ENCODE measurements at places on chromosomes 5 and 9. TPM values are rescaled to one million over a fixed set of nuclear protein-coding genes. Genes with fewer than 3 reads are reported as not detected.

The TARS1 gene
- 78.7 TPM for total RNA-seq

The SOX30 gene
- 0.48 TPM for total RNA-seq

The CDKN2A gene
- total RNA-seq, result 1.7 TPM

DNA sequence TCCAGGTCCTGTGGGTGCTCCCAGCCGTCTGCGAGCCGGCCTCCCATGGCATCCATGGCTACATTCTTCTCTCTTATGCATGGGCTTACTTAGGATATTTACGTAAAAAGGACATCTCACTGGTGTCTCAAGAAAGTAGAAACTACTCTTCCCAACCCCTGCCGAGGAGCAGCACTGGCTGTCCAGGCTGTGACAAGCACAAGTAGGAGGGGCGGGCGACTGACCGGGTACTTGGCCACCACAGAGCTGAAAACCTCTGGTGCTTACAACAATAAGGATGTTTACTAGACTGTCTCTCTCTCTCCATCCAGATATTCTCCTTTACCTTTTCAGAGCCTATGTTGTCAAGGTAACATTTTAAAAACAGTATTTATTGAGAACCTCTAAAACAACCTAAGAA is 56.3 kb upstream of the TBC1D9B start:
- no peak for DNase-seq

GRCh38 chr5:168578006-168578405 is 1.2 kb downstream of the PANK3 start:
- DNase-seq, result no peak

- DNase-seq, result no peak
These were observed 4.8 kb downstream of the ATP6V1G1 start for GRCh38 chr9:114592356-114592755.

DNA sequence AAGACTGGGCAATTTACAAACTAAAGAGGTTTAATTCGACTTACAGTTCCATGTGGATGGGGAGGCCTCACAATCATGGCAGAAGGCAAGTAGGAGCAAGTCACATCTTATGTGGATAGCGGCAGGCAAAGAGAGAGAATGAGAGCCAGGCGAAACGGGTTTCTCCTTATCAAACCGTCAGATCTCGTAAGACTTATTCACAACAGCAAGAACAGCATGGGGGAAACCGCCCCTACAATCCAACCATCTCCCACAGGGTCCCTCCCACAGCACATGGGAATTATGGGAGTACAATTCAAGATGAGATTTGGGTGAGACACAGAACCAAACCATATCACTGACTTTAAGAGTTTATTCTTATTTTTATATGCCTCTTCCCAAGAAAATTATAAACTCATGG is 60.3 kb downstream of the RFK start:
- no peak for DNase-seq

DNA sequence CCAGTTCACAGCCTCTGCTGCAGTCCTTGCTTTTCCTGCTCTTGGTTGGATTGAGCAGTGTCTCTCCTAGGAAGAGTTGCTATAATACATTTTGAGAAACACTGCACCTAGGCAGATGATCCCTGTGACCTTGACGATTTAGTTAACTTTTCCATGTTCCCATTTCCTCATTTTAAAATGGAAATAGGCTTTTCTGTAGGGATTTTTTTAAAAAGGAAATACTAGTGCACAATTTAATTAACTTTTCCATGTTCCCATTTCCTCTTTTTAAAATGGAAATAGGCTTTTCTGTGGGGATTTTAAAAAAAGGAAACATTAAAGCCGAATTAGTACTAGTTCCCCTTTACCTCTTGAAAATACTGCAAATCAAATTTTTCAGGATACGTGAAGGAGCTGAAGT is 4.7 kb downstream of the ATP6V0E1 start:
- DNase-seq, result no peak

DNA sequence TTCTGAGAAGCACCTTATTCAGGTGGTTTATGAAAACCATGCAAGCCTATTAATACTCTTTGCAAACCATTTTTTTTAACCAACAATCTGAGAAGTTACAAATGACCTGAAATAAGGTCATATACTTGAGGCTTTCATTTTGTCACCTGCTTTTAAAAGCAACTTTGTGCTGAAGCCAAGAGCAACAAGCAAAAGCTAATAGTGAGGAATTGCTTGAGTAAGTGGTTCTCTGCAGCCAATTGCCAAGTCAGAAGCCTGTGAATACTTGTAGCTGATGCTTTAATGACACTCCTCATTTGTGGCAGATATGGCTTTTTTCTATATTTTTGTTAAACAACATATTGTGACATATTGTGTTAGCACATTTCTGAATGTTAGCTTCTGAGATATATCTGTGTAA is 126.7 kb upstream of the ZNF608 start:
- no peak for DNase-seq

DNA sequence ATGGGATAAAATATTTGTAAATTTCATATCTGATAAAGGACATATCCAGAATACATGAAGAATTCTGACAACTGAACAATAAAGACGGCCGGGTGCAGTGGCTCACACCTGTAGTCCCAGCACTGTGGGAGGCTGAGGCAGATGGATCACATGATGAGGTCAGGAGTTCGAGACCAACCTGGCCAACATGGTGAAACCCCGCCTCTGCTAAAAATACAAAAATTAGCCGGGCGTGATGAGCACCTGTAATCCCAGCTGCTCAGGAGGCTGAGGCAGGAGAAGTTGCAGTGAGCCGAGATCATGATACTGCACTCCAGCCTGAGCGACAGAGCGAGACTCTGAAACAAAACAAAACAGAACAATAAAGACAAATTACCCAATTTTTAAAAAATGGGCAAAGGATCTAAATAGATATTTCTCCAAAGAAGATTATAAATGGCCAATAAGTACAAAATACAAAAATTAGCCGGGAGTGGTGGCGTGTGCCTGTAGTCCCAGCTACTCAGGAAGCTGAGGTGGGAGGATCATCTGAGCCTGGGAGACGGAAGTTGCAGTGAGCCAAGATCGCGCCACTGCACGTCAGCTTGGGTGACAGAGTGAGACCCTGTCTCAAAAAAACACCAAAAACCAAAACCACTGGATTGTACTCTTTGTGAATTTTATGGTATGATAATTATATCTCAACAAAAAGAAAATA is 9.6 kb upstream of the NSD1 start:
- no peak for DNase-seq

GRCh38 chr9:94687451-94687850 is 39.0 kb upstream of the AOPEP start:
- no peak for DNase-seq

GRCh38 chr5:74360535-74361210 is 279.9 kb downstream of the ENC1 start:
- no peak for DNase-seq

DNA sequence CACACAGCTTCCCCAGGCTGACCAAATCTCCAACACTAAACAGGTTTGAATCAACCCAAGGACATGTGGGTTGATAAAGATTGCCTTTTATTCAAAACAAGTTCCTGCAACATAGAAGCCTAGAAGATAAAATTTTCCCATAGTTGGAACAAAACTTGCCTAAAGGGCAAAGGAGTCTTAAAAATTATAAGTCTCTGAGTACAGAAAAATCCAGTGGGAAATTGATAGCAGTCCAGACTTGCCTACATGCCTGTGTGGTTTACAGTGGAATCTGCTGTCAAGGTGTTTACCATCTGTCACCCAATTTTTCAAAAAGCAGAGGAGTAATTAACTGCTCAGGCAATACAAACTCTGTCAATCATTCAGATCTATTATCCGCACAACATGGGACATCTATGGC is 168.2 kb downstream of the PPP2R2B start:
- DNase-seq, result no peak

The SLC34A3 gene
- total RNA-seq, result not detected

The SWI5 gene
- total RNA-seq, result 17.7 TPM

DNA sequence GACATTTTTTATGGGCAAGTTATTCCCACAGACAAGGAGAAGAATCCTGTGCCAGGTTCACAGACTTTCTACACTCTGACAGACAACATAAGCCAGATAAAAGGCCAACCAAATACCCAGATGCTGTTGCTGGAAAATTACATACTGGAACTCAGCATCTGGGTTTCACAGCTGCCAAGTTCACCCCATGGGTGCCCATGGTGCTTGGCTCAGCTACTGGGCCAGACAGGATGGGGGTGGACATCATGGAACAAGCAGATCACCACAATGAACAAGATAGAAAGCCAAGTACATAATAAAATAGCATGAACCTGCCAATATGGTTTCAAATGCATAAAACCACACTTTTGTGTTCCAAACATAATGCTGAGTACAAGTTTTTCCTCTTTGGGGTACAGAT is 999.8 kb downstream of the NR2F1-AS1 start:
- DNase-seq, result no peak

The CCNO gene
- total RNA-seq, result not detected

DNA sequence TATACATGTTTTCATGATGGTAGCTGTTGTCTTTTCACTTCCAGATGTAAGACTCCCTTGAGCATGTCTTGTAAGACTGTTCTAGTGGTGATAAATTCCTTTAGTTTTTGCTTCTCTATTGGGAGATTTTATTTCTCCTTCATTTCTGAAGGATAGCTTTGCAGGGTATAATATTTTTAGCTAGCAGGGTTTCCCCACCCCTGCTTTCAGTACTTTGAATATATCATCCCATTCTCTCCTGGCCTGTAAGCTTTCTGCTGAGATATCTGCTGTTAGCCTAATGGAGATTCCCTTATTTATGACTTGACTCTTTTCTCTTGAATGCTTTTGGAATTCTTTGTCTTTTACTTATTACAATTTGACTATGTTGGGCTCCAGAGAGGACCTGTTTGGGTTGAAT is 211.0 kb downstream of the GDNF start:
- no peak for DNase-seq

GRCh38 chr9:3916411-3916810 is 383.5 kb downstream of the GLIS3 start:
- DNase-seq, result no peak

- no peak for DNase-seq
These were observed 237.5 kb upstream of the PANK3 start for GRCh38 chr5:168816661-168817060.

GRCh38 chr9:131254626-131255025 is 21.7 kb downstream of the FAM78A start:
- DNase-seq, result no peak

The RGMB gene
- total RNA-seq, result 17.9 TPM

DNA sequence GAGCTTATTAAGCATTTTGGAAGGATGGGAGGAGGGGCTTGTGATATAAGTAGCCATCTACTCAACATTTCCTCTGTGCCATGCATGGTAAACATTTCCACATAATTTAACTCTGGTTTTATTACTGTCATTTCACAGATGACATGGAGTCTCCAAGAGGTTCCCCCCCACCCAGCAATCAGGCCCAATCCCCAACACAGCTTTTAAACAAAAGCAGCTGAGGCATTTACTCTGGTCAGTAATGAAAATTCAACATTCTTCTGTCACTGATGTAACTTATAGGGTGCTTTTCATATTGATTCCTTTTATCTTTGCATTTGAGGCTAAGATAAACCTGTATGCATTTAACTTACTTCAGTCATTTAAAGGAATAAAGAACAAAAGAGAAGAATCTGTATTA is 128.1 kb downstream of the COL23A1 start:
- DNase-seq, result no peak

- DNase-seq, result no peak
These were observed 87.5 kb upstream of the EQTN start for GRCh38 chr9:27384262-27385014.

The CKMT2 gene
- total RNA-seq, result 1,758 TPM

- DNase-seq, result no peak
These were observed 265.6 kb downstream of the TLE1 start for GRCh38 chr9:81423589-81424326.

The FAM193B gene
- total RNA-seq, result 34.4 TPM

GRCh38 chr5:157816682-157817386 is 42.1 kb downstream of the CLINT1 start:
- DNase-seq, result no peak

- no peak for DNase-seq
These were observed 39.4 kb downstream of the LURAP1L start for GRCh38 chr9:12813960-12814876.

The TRIM41 gene
- 24.3 TPM for total RNA-seq

GRCh38 chr5:159316519-159317383 is 13.5 kb downstream of the IL12B start:
- DNase-seq, result peak; percentile 31

DNA sequence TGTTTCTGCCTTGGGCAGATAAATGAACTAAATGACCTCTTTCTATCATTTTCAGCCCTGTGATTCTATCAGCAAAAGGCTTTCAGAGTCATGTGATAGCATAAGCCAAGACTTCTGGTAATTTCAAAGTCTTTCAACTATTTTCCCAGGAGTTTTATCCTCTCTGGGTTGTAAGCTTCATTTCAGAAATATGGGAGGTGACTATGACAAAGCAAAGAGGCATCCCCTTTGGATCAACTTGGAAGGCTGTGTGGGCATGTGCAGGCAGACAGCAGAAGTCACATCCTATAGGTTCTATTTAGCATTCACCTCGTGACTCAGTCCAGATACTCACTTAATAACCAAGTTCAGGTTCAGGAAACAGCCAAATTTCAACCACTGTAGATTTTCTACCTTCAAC is 149.0 kb upstream of the FST start:
- no peak for DNase-seq

GRCh38 chr5:39462211-39462610 is 37.4 kb upstream of the DAB2 start:
- no peak for DNase-seq

DNA sequence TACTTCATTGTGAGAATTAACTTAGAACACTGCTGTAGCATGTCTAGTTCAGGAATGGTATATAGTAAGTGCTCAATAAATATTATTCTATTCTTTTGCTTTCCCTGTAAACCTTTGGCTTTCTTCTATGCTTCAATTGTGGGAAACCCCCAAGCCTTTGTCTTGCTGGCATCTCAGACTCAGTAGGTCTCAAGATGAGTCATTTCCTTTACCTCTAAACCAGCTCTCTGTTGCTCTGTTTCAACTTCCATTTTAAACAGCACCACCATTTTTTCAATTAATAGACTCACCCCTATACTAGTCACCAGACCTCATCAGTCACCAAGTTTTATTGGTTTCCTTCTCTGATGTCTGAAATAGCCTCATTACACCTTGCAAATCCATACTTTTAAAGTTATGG is 43.5 kb downstream of the DMAC1 start:
- no peak for DNase-seq

GRCh38 chr5:89542736-89543135 is 659.8 kb upstream of the MEF2C start:
- DNase-seq, result no peak

DNA sequence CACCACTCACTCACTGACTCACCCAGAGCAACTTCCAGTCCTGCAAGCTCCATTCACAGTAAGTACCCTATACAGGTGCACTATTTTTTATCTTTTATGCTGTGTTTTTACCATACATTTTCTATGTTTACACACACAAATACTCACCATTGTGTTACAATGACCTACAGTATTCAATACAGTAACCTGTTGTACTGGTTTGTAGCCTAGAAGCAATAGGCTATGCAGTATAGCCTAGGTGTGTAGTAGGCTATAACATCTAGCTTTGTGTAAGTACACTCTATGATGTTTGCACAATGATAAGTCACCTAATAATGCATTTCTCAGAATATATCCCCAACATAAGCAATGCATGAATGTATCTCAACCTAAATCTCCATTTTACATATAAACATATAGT is 541.1 kb downstream of the NR2F1-AS1 start:
- DNase-seq, result no peak
